ENCODE measurements at places on chromosomes 2 and 18.

DNA sequence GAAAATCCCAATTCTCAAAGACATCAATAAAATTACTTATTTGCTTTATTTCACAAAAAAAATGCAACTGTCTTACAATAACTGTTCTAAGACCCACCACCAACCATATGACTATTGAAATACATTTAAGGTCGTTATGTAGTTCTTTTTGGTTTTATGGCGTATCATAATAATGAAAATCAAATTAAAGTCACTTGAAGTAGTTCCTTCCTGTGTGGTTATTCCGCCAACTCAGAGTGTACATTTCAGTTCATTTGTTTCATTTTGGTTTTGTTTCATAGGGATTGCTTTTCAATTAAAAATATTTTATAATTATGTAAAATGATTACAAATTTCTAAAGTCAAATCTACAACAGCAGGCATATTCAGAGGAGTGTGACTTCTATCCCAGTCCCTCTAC is 45.9 kb upstream of the AAK1 start:
- no peak for DNase-seq

DNA sequence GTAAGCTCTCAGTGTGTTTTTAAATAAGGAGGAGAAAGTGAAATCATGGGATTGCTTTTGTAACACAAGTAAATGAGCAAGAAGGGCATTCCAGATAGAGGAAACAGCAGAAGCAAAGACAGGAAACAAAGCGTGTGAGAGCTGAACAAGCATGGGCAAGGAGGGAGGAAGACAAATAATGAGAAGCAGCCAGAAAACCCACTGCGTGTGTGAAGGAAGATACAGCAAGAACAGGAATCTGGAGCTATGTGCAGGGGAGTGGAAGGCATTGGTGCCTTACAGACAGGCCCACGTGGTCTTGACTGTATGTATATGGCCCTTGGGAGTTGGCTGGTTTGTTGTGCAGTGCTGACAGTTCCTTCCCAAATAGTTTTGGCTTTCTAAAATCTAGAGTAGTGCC is 88.6 kb downstream of the AAK1 start:
- DNase-seq: no peak

DNA sequence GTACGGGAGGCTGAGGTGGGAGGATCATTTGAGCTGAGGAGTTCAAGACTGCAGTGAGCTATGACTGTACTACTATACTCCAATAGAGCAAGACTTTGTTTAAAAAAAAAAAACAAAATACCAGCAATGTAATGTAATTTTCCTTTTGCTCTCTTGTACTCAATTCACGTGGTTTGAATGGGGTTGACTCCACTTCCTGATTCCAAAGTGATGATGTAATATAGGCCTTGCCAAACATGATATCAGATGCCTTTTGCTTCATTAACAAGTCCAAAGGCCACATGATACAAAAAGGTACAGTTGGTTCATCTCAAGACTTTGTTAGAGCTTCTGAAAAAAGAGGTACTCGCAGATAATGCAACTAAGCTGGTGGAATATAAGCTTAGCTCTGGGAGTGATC is 321.8 kb downstream of the ZEB2 start:
- no peak for DNase-seq

- no peak for DNase-seq
These were observed 16.6 kb downstream of the LAPTM4A start for GRCh38 chr2:20034821-20035220.

- DNase-seq: no peak
These were observed 39.9 kb downstream of the NGEF start for GRCh38 chr2:232973011-232973735.

DNA sequence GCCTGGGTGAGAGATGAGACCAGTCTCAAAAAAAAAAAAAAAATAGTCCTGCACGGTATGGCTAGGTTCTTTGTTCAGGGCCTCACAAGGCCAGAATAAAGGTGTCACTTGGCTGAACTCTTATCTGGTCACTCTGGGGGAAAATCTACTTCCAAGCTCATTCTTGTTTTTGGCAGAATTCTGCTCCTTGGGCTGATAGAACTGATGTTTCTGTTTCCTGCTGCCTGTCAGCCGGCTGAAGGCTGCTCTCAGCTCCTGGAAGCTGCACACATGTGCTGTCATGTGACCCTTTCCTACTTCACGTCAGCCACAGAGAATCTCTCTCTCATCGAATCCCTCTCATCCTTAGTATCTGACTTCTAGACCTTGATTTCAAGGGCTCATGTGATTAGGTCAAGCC is 10.4 kb downstream of the CSRNP3 start:
- no peak for DNase-seq

GRCh38 chr2:216994353-216994854 is 134.5 kb upstream of the TNP1 start:
- no peak for DNase-seq

GRCh38 chr2:136005462-136006196 is 20.2 kb upstream of the DARS1 start:
- no peak for DNase-seq

- no peak for DNase-seq
These were observed 64.9 kb downstream of the CDH2 start for GRCh38 chr18:28112056-28112470.

DNA sequence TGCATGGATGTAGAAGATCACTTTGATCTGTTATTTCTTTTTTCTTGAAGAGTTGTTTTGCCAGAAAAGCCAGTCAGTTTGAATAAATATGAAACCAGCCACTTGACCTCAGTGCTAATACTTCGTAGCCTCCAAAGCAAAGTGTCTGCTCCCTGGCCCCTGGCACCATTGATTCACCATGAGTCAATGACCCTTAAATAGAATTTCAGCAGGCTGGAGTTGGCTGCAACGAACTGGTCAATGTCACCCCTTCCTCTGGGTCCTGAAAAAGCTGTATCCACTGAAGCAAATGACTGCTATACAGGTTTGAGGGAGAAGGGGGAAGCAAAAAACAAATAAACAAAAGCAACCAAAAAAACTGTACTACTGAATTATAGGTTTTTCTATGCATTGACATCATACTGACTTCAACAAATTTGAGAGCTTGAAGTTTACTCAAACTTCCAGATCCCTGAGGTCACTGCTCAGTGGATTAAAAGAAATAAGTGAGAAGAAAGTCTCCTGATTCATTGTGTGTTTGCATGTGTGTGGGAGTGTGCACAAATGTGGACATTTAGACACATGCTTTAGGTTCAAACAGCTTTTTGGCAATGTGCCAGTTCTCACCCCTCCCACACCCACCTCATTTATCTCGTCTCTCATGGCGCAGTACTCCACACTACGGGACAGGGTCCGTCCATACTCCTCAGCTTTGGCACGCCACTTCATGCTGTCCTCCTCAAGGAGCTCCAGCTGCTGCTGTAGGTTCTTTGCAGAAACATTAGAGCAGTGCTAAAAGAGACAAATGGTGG is 58.1 kb upstream of the TTN start:
- no peak for DNase-seq

GRCh38 chr2:158414538-158414937 is 42.0 kb downstream of the CCDC148 start:
- no peak for DNase-seq

- DNase-seq: no peak
These were observed 126.6 kb upstream of the NRP2 start for GRCh38 chr2:205555566-205556230.

- DNase-seq: no peak
These were observed 73.9 kb downstream of the ASXL2 start for GRCh38 chr2:25804338-25804737.

- DNase-seq: no peak
These were observed 6.3 kb downstream of the LOXHD1 start for GRCh38 chr18:46650681-46651080.

- DNase-seq: no peak
These were observed 99.1 kb upstream of the ARHGAP15 start for GRCh38 chr2:143030127-143030526.

GRCh38 chr18:26307161-26307773 is 81.0 kb downstream of the TAF4B start:
- DNase-seq: no peak

GRCh38 chr18:43539862-43540261 is 262.6 kb upstream of the SYT4 start:
- no peak for DNase-seq

- no peak for DNase-seq
These were observed 1.7 kb downstream of the SYT4 start for GRCh38 chr18:43275546-43275945.

- no peak for DNase-seq
These were observed 18.9 kb upstream of the RPL31 start for GRCh38 chr2:100983201-100983600.

Measured in activated B cell treated with CpG ODN at 0.5 μM for 24 hours (primary cell).